ENCODE measurements at places on chromosomes 2 and 18.

GRCh38 chr2:149906886-149907285 lies 319.3 kb upstream of the MMADHC start:
- DNase-seq, result no peak

- DNase-seq, result no peak
These were observed 2.4 kb downstream of the NR4A2 start for GRCh38 chr2:156329927-156330726.

- no peak for DNase-seq
These were observed 834.8 kb downstream of the CPS1 start for GRCh38 chr2:211391189-211391567.

DNA sequence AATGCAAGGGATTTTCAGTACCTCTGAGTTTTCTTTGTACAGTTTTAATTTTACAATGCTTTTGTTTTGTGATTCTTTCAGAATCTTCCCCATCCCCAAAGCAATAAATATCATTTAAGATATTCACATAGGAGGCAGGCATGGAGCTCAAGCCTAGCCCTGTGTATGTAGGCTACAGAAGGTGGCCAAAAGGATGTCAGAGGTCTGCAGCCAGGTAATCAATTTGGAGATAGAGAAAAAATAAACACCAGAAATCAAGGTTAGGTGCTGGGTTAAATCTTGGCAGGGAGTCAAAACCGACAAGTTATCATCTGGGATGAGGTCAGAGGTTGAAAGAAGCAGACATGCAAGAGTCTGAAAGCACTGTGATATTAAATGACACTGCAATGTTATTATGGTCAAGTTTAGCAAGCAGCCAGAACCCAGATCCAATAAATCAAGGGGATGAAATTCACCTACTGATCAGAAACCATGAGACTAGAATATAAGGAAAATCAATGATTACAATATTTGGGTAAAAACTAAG lies 45.1 kb upstream of the LRP1B start:
- DNase-seq, result no peak

DNA sequence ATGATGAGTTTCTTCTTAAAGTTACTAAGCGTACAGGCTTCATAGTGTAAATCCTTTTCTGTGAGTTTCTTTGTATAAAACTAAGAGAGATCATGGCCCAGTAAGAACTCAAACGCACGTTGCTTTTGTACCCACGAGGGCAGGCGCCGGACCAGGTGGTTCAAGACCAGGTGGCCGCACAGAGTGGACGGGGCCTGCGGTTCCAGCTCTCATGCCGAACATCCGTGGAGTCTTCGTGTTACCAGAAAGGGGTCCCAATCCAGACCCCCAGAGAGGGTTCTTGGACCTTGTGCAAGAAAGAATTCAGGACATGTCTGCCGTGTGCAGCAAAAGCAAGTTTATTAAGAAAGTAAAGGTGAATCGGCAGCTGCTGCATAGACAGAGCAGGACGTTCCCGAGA lies 53.0 kb downstream of the KCNG2 start:
- DNase-seq, result no peak

DNA sequence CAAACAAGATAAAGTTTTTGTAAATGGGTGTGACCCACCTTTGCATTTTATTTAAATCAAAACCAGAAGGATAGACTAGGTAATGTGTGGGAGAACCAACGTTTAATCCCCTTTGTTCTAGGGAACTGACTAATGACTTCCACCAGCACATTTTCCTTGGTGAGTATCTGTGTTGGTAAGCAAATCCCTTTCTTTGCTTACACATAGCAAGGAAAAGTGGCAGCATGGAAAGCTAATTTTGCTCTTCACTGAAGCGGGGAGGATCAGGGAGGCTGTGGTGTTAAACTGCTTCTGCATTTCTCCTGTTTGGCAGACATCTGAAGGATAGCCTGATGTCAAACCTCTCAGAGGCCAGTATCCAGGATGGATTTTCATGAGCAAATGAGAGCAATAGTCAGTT lies 331.1 kb downstream of the PTPRM start:
- DNase-seq, result no peak

GRCh38 chr2:171960570-171960969 lies 38.3 kb downstream of the HAT1 start:
- DNase-seq, result no peak

DNA sequence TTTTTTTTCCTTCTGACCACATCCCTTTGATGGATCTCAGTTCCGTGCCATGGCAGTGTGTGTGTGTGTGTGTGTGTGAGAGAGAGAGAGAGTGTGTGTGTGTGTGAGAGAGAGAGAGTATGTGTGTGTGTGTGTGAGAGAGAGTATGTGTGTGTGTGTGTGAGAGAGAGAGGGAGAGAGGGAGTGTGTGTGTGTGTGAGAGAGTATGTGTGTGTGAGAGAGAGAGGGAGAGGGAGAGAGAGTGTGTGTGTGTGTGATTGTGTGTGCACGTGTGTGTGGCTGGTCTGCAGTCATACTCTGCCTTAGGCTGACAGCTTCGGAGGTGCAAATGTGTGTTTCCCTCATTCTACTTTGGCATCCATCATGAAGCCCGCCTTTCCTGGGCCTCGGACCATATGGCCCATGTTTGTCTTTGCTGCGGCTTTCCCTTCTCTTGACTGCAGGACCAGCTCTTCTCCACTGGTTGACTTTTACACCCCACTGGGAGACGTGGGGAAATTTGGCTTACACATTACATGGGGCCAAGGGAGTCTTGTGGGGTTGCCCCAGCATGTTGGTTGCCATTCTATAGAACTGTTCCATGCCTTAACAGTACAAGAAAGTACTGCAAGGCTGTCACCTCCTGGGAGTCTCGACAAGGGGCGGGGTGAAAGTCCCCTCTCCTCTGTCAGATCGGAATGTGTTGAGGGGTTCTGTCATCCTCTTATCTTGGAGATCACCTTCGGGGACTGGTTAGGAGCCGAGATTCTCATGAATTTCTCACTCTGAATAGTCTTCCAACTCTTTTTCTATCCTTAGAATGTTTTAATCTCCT lies 21.6 kb downstream of the TSN start:
- DNase-seq, result no peak

DNA sequence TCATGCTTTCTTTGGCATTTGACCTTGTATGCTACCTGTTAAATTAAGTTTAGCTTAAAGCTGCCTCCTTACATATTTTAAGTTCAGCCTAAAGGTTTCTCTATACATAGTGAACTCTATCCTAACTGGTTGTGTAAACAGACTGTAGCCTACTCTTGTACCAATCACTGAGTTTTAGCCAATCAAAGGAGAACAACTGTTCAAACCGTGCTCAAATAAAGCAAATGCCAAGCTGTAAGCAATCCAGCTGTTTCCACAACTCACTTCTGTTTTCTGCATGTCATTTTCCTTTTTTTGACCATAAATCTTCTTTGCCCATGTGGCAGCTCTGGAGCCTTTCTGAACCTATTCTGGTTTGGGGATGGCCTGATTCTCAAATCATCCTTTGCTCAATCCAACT lies 1603.8 kb upstream of the ACVR2A start:
- DNase-seq, result no peak

GRCh38 chr18:79690586-79691482 lies 11.2 kb downstream of the CTDP1 start:
- DNase-seq, result no peak

GRCh38 chr2:103284750-103285149 lies 522.9 kb downstream of the TMEM182 start:
- no peak for DNase-seq

DNA sequence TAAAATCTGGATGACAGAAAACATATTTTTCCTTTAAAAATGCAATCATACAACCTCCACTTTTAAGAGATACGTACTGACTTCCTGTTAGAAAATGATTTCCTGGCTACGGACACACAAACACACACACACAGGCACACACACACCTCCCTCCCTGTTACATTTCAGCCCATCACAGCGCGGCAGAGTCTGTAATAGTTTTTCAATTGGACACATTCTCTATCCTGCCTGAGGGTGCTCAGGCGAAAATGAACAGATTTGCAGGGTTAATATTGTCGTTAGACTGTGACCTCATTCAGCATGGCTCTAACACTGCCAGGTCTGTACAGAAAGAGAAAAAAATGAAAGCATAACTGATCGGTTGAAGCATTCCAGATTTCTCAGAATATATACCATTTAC lies 45.0 kb downstream of the KCTD1 start:
- DNase-seq, result no peak

- DNase-seq, result no peak
These were observed 184.3 kb downstream of the UBE2E3 start for GRCh38 chr2:181164699-181165098.

DNA sequence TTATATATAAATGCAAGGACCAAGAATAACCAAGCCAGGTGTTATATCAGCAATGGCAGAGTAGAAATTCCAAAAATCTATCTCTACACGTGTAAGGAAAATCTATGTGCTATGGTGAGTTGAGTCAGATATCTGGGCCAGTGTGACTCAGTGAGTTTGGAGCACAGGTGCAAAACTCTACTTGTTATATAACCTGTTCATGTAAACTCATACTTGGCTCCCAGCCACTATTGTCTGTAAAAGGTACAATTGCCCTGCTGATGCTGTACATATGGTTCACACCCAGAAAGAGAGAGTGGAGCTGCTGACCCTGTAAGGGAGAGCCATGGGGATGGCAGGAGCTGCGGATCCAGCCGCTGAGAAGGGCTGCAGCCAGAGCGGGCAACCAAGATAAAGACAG lies 112.0 kb downstream of the TRABD2A start:
- no peak for DNase-seq

All from HTR-8/SVneo (cell line).